ENCODE measurements at places on chromosomes 4 and X. TPM values are rescaled to one million over a fixed set of nuclear protein-coding genes. Genes with fewer than 3 reads are reported as not detected.

DNA sequence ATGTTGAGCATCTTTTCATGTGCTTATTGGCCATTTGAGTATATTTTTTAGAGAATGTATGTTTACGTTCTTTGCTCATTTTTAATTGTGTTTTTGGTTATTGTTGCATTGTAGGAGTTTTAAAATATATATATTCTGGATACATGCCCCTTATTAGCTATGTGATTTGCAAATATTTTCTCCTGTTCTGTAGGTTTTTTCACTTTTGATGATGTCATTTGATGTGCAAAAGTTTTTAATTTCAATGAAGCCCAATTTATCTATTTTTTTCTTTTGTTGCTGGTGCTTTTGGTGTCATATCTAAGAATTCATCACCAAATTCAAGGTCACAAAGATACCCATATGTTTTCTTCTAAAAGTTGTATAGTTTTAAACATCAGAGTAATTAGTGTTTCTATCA is 6.8 kb downstream of the ARMCX5 start:
- no peak for DNase-seq
- no peaks in the 10 kb centered on the region for H3K4me1 ChIP-seq
- H3K27ac ChIP-seq: no peak overlapping the region

DNA sequence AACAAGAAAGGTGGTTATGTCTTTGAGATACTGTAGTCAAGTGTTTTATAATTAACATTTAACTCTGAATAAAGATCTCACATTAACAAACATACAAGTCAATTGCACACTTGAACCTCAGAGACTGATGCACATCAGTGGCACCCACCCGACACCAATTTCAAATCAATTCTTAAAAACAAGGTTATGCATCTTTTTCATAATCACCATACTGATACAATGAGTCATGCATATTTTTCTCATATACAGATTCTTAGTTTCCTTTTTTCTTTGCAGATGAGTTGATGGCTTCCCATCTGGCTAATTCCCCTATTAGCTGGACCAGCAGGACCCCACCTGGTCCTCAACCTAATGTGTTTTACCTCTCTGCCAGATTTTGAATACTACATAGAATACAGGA is 136.2 kb upstream of the RPL34 start:
- no peak overlapping the region for H3K4me3 ChIP-seq
- no peaks in the 10 kb centered on the region for H3K4me1 ChIP-seq
- DNase-seq: no peak
- no peak overlapping the region for H3K27ac ChIP-seq
- no peaks in the 10 kb centered on the region for H3K27me3 ChIP-seq

- no peak overlapping the region for H3K27ac ChIP-seq
- H3K4me3 ChIP-seq: no peak overlapping the region
- H3K4me1 ChIP-seq: peaks cover 5% of the 10 kb centered on the region
- no peak for DNase-seq
- H3K36me3 ChIP-seq: no peaks in the 10 kb centered on the region
These were observed 224.2 kb downstream of the PTTG2 start for GRCh38 chr4:38184404-38184803.

NXF3 gene
- 0.33 TPM for total RNA-seq

GRSF1 gene
- 22.5 TPM for total RNA-seq

DGKQ gene
- 8.8 TPM for total RNA-seq

- H3K4me3 ChIP-seq: no peak overlapping the region
- H3K27ac ChIP-seq: no peak overlapping the region
- no peak for DNase-seq
- no peaks in the 10 kb centered on the region for H3K4me1 ChIP-seq
These were observed 152.7 kb downstream of the GABRB1 start for GRCh38 chr4:47184083-47184482.

GRCh38 chr4:52259978-52260377 is 208.9 kb downstream of the SPATA18 start:
- no peaks in the 10 kb centered on the region for H3K27me3 ChIP-seq
- no peaks in the 10 kb centered on the region for H3K4me1 ChIP-seq
- no peak overlapping the region for H3K4me3 ChIP-seq
- H3K27ac ChIP-seq: no peak overlapping the region

DNA sequence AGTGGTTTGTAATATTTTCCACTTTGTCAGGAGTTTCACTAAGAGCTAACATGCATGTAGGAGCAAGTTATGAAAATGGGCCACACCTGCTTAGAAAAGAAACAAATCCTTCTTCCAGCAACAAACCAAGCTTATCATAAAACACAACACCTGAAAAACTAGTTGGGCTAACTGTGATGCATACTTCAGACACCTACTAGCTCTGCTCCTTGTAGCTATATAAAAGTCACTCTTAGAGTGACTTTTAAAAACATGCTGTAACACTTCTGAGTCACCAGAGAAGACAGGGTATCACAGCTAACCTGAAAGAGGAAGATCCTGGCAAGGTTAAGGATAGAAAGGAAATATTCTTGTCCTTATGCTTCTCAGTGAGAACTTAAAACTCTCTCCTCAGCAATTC is 3.6 kb upstream of the SLAIN2 start:
- no peak for DNase-seq
- no peaks in the 10 kb centered on the region for H3K27me3 ChIP-seq
- no peaks in the 10 kb centered on the region for H3K36me3 ChIP-seq

GRCh38 chrX:13569479-13570260 is at the start of gene EGFL6:
Gene EGFL6, plus strand, starts transcription at chrX:13569601. Its CDS starts 261 bp downstream, at chrX:13569862.
- no peaks in the 10 kb centered on the region for H3K36me3 ChIP-seq
- peaks cover 6% of the 10 kb centered on the region for H3K27me3 ChIP-seq
- H3K27ac ChIP-seq: no peak within 1 kb of the TSS
- H3K4me3 ChIP-seq: no peak within 1 kb of the TSS
- no peaks in the 10 kb centered on the region for H3K4me1 ChIP-seq
- no peak for DNase-seq

CXXC4 gene
- 0.92 TPM for total RNA-seq

DNA sequence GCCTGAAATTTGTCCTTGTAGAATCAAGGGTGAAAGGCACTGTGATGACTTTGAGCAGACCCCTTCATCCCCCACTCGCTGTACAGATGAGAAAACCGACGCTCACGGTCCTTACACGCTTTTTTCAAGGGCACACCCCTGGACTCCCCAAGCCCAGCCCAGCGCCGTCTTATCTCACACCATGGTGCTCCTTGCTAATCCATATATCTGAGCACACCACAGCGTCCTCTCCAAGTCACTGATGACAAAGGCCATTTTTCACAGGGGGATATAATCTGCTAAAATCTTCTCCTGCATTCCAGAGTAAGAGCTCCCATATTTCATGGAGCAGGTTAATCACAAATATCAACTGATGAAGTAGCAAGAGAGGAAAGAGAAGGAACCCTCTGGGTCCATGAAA is 486.3 kb downstream of the BCOR start:
- H3K27me3 ChIP-seq: no peaks in the 10 kb centered on the region
- no peak for DNase-seq
- no peaks in the 10 kb centered on the region for H3K36me3 ChIP-seq

INTS6L gene
- 8.2 TPM for total RNA-seq

ZNF630 gene
- 0.79 TPM for total RNA-seq

UNC5C gene
- total RNA-seq: 1.2 TPM

EFHC2 gene
- total RNA-seq: 0.08 TPM

FAM200B gene
- total RNA-seq: 17.0 TPM

DNA sequence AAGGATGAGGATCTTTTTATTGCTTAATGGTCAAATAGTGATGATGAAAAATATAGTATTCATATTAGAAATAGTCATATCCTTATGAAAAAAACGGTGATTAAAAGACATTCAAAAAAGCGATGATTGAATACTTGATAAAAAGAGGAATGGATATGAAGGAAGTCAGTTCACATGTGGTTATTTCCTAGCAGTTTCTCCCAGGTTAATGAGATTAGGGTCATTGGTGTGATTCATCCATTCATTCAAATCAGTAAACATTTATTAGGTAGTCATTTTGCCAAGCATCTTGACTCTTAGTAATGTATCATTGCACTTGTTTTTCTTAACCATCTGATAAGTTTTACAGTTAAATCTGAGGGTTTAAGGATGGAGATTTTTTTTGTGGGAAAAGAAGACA is 294.1 kb downstream of the ARHGAP24 start:
- no peaks in the 10 kb centered on the region for H3K4me1 ChIP-seq
- no peak for DNase-seq
- no peaks in the 10 kb centered on the region for H3K27me3 ChIP-seq
- no peak overlapping the region for H3K4me3 ChIP-seq
- no peak overlapping the region for H3K27ac ChIP-seq

EGFL6 gene
- total RNA-seq: 0.23 TPM

PLAC1 gene
- total RNA-seq: not detected

SOD3 gene
- total RNA-seq: 5.8 TPM

- no peaks in the 10 kb centered on the region for H3K36me3 ChIP-seq
- DNase-seq: no peak
- H3K27ac ChIP-seq: no peak overlapping the region
- no peak overlapping the region for H3K4me3 ChIP-seq
- H3K27me3 ChIP-seq: no peaks in the 10 kb centered on the region
These were observed 591.6 kb downstream of the BCOR start for GRCh38 chrX:39506131-39506530.

DNA sequence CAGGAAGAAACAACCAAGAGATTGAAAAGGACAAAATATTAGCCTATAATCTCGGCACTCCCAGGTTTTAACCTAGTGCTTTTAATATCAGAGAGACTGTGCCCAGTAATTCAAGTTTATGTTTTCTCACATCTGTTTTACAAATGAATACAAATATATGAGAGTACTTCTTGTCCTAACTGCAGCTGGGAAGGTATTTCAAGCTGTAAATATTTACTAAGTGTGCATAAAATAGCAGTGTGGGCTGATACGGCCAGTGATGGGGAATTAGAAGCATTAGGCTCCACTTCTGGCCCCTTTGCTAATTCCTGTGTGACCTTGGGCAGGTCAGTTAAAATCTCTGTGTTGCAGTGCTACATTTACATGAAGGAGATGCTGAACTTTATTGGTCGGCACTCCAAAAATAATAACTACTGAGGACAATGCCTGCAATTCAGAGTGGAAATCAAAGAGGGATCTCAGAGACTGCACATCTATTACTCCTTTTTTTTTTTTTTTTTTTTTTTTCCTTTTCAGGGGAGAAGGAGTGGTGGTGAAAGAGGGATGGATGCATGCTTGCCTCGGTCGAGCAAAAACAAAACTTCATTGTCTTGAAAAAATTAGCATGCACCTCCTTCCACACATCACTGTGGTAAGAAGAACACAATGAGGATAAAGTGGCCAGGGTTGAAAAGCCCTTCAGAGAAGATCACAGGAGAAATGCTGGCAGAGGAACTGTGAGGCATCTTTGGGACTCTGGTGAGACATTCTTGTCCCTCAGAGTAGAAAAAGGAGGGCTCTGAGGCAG is 44.6 kb upstream of the LNX1 start:
- H3K27ac ChIP-seq: no peak overlapping the region
- no peak overlapping the region for H3K4me3 ChIP-seq
- H3K27me3 ChIP-seq: no peaks in the 10 kb centered on the region

ERAS gene
- not detected for total RNA-seq

- no peak overlapping the region for H3K27ac ChIP-seq
- H3K36me3 ChIP-seq: no peaks in the 10 kb centered on the region
- H3K4me1 ChIP-seq: no peaks in the 10 kb centered on the region
- H3K27me3 ChIP-seq: no peaks in the 10 kb centered on the region
- no peak overlapping the region for H3K4me3 ChIP-seq
- DNase-seq: no peak
These were observed 737.6 kb downstream of the TRIML1 start for GRCh38 chr4:188876881-188877280.

DNA sequence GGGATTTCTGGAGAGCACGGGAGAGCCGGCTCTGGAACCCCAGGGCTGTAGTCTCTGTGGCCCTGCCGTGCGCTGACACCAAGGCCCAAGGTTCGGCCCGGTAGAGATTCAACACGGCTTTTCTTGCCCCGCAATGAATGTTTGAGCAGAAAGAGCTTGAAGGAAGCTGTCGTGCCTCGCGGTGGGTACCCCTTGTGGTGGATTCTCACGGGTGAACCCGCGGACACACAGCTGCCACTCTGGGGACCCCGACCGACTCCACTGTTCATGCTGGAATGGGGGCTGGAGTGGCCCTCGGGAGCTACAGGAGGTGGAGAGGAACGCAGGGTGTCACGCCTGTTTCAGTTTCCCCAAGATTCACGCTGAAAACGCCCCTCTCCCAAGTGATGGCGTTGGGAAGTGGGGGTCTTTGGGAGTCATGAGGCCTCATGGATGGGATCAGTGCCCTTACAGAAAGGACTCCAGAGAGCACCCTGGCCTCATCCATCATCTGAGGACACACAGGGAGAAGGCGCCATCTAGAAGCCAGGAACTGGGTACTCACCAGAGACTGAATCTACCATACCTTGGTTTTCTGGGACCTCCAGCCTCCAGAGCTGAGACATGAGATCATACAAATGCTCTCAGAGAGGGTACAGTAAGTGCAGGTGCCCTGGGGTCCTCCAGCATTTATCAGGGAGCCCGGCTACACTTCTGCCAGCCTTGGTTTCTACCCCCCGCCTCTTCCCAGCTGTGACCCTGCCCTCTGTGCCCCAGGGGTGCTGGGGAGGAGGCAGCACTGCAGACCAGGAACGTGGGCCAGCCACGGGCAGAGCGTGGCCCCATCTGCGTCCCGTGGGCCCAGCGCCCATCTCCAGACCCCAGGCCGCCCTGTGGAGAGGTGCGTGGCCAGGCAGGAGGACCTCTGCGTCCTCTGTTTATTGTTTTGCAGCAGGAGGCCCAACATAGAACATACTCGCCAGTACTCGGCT is 6.4 kb downstream of the SLC25A6 start:
- no peaks in the 10 kb centered on the region for H3K27me3 ChIP-seq
- no peak for DNase-seq
- peaks cover 19% of the 10 kb centered on the region for H3K4me1 ChIP-seq
- H3K4me3 ChIP-seq: no peak overlapping the region
- no peak overlapping the region for H3K27ac ChIP-seq
